ENCODE measurements at places on chromosomes 2 and 18. TPM values are rescaled to one million over a fixed set of nuclear protein-coding genes. Genes with fewer than 3 reads are reported as not detected.

The GAL3ST2 gene
- not detected for total RNA-seq

The CCDC88A gene
- 27.4 TPM for total RNA-seq

The CHRNG gene
- not detected for total RNA-seq

The RGPD4 gene
- not detected for total RNA-seq

The CHST9 gene
- 0.05 TPM for total RNA-seq

The PLGLB2 gene
- total RNA-seq: 0.30 TPM

The SEMA4C gene
- 37.1 TPM for total RNA-seq

The ASB18 gene
- not detected for total RNA-seq
